ENCODE measurements at places on chromosomes 6 and 20.
A peak's percentile ranks its signal among the peaks of the same experiment; 100 is the strongest.

DNA sequence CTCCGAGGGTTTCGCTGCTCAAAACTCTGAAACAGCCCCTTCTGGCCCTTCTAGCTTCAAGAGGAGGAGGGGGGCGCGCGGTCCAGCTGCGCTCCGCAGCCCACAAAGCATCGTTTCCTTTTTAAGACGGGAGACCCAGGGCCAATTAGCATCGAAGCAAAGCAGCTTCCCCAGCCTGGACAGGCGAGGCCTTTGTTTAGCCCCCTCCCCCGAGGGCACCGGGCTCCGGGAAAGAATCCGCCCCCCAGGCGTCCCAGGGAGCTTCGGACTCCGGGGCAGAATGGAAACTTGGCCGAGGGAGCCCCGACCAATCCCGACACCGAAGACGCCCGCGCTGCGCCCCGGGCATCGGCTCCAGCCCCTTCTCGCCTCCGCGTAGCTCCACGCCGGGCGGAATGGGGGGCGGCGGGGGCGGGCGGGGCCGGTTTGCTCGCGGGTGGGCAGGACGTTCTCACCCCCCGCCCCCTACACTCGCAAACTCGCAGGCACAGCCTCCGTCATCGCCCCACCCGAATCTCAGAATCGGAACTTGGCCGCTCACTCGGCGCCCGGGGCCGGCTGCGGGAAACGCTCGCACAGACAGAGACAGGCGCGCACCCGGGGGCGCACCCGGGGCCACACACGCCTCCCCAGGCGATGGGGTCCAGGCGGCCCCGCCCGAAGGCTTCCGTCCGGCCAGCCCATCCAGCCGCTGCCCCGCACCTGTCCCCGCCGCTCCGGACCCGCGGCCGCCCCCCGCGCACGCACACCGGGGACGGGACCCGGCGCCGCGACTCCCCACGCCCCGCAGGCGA, 628 bp downstream of the NKAIN4 start:
- no peak for DNase-seq

GRCh38 chr20:4708856-4709255, 12.9 kb upstream of the PRND start:
- no peak for DNase-seq

- no peak for DNase-seq
Measured at GRCh38 chr6:77604476-77604875, 48.4 kb upstream of the MEI4 start.

DNA sequence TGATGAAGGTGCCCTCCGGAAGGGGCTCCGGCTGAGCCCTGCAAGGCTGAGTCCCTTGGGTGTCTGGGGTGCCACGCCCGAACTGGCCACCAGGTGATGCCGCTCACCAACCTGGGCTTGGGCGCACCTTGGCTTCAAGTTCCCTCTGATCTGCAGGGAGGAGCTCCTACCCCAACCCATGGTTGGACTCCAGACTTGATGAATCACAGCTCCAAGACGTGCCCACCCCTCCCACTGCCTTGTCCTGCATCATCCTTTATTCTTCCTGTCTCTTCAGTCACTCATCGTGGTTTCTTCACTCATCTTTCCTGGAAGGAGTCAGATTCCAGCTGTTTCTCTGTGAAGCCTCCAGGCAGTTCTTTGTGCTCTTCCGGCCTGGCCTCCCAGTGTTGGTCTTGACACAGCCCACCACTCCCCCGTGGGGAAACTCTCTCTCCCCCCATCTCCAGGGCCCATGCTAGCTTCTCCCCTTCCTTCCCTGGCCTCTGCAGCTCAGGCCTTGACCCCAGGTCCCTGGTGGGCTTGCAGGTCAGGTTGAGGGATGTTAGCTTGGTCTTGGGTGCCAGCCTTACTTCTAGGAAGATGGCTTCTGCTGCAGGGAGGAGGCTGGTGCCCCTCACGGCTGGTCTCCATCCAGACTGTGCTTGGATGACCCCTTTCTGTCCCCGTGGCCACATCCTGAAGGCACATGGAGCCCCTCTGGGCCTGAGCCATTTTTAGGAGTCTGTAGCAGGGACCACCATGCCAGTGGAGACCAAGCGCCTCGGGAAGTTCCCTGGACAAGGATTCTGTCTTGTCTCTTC, 2.6 kb upstream of the ZBP1 start:
- peak; percentile 73 for DNase-seq

- no peak for DNase-seq
Measured at GRCh38 chr6:125812394-125813292, 21.9 kb downstream of the NCOA7 start.

DNA sequence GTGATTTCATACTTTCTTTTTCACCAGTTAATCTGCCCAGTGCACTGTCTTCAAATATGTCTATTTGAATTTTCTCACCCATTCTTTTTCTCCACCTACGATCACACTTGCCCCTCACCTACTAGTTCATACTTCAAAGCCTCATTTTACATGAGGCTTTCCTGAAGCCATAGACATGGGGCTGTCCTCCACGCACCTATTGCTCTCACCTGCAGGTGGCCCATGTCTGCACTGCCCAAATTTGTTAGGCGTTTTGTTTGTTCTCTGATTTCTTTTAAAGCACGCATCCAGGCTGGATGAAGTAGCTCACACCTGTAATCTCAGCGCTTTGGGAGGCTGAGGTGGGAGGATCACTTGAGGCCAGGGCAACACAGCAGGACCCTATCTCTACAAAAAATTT, 106.8 kb upstream of the RIPOR2 start:
- no peak for DNase-seq

DNA sequence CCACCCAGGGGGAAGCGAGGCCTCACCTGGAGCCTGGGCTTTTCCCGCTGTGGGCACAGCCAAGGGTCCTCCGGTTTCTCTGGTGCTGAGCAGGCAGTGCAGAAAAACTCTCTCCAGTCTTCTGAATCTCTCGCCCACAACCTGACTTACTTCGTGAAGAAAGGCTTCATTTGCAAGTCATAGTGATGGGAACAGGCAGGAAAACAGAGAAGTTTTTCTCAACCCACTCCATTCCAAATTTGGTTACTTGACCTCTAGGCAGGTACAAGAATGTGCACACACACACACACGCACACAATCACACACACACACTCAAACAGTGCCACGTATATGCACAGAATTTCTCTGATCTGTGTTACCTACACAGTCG, 524.5 kb downstream of the CD83 start:
- no peak for DNase-seq

DNA sequence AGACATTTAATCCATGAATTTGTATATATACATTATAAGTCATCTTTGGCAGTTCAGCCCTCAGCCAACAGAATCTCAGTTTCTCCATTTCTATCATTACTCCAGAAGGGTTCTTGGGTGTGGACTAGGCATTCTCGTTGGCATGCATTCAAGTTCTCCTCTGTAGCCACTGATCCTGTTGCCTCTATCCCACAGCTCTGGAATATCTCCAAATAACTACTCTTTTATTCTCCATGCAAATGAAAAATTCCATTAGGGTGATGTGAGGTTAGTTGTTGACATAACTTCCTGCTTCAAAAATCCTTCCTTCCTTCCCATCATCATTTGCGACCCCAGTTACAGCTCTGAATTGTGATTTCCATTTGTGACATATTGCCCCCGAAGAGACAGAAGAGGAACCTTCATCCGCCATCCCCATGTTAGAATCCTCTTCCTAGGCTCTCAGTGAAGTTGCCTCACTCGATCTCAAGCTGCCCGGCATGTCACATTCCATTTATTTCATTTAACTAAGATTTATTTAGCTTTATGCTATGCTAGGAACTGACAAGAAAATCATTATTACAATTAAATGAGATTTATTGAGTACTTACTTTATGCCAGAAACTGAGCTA, 93.7 kb upstream of the EDN1 start:
- no peak for DNase-seq

- no peak for DNase-seq
Measured at GRCh38 chr6:112396221-112396620, 49.1 kb downstream of the RFPL4B start.

GRCh38 chr20:23691675-23692074, 2.8 kb upstream of the CST4 start:
- DNase-seq, result no peak

DNA sequence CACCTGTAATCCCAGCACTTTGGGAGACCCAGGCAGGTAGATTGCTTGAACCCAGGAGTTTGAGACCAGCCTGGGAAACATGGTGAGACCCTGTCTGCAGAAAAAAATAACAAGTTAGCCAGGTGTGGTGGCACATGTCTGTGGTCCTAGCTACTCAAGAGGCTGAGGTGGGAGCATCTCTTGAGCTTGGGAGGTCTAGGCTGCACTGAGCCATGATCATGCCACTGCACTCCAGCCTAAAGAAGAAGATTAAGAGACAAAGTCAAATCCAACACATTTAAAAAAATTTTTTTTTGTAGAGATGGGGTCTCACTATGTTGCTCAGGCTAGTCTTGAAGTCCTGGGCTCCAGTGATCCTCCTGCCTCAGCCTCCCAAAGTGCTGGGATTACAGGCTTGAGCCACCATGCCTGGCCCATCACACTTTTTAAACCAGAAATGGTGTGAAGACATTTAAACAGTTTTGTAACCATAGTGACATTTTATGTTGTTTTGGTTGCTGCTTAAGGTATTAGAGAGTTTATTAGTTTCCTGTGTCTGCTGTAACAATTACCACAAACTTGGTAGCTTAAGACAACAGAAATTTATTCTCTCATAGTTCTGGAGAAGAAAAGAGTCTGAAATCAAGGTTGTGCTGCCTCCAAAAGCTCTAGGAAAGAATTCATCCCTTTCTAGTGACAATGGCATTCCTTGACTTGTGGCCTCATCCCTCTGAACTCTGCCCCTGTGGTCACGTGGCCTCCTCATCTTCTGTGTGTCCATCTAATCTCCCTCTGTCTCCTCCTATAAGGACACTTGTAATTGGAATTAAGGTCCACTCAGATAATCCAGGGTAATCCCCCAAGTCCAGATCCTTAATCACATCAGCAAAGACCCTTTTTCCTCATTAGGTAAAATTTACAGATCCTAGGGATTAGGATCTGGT, 104.6 kb upstream of the TNFAIP3 start:
- no peak for DNase-seq

DNA sequence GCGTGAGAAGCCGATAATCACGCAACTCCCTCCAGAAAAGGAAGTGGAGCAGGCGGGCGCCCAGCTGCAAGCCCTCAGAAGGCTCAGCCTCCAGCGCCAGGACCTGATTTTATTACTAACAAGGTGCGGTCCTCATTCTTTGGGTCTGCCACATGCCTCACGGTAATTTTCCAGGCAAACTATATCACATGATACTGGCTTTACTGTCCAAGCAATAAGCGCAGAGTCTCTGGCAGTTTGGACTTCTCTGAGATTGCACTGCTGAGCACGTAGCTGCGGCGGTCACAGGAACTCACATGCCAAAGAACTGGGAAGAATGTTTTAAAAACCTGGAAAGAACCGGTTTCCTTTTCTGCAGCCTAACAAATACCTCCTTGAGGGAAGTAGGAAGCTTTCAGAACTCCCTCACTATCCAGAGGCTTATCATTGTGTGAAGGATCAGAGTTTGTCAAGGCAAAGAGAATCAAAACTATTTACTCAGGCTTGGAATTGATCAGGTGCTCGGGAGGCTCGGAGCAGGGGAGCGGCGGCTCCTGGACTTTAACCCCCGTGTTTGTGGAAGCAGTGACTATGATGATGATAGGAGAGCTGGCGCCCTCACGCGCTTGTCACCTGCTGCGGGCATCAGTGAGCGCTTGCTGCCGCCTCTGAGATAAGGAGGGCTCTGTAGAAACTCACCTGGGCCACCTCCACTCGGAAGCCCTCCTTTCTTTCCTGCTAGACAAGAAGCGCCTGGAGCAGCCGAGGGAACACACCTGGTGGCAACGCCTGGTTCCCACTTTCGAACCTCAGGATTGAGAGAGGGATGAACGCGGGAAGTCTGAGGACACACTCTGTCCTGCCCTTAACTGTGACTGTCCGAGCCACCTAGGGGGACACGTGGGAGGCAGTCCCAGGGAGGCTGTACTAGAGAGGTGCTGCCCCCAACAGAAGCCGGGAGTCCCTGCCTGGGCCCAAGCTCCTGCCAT, 27.2 kb upstream of the SYNJ2 start:
- DNase-seq, result peak; percentile 83

- DNase-seq, result no peak
Measured at GRCh38 chr6:155186052-155186658, 77.7 kb upstream of the CLDN20 start.

DNA sequence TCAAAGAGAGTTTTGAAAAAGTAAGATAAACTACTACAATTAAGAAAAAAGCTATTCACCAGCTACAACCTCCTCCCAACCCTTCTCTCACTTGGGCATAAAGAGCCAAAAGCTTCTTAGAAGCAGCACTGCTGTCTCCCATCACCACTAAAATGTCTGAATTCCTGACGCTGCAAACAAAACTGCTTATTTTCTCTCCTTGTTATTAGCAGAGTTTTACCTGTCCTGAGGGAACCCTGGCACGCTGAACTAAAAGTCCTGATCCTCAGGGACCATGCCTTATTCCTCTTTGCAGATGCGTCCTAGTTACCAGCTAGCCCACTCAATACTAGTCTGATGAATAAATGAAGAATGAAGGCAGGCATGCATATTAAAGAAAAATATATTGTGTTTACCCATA, 1.1 kb downstream of the HACE1 start:
- DNase-seq, result no peak

DNA sequence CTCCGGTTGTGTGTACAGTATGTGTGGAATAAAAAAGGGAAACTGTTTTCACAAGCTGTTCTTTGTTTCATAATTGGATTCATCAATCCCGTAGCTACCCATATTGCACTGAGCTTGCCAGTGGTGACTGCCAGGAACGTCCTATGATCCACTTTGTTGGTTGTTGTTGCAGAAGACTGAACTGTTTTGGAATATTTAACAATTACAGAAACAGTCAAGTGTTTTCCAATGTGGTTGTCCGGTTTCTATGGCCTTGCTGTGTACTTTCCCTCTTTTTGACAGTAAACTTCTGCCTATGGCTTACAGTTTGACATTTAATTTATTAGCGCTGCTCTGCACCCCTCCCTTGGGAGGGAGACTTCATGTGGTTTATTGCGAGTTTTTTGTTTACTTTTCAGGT, 141.2 kb downstream of the DTNBP1 start:
- DNase-seq, result no peak

GRCh38 chr6:122719176-122719575, 60.3 kb upstream of the FABP7 start:
- DNase-seq, result peak; percentile 85

GRCh38 chr20:46823271-46823751, 71.3 kb upstream of the EYA2 start:
- DNase-seq, result no peak

DNA sequence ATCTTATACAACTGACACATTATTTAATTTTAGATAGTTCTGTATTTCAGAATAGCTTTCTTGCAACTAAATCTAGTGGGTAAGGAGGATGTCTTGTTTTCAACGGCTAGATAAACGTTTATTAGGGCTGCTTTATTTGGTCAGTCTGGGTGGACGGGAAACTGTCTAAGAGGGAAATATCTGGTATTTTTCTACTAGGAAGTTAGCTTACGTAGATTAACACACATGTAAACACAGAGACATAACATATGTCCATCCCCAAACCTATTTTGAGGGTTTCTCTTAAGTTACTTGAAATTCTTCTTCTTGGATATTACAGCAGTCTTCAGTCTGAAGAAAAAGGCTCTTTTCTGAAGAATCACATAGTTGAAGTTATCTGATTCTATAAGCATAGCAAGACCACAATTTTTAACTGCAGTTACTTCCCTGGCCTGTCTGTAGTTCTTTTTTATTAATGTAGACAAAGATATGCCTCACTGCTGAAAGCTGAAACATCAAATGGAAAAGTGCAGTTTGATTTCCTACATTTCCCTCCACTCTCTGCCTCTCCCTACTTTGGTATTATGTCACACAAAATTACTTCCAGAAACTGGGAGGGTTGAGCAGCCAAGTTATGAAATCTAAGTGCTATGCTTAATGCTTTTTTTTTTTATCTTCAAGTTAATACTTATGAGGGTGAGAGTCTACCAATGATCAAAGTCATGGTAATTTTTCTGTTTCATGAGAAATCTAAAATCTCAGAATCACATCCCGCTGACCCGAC, 37.4 kb downstream of the PLAGL1 start:
- DNase-seq, result no peak

Data from NCI-H146 (cell line).